ENCODE measurements at places on chromosomes 1 and 21.

- DNase-seq, result no peak
These were observed 436.1 kb upstream of the ADAMTS5 start for GRCh38 chr21:27403011-27403410.

- no peak for DNase-seq
These were observed 4.8 kb upstream of the PTTG1IP start for GRCh38 chr21:44878053-44878982.

GRCh38 chr1:43307458-43308158 lies 6.8 kb downstream of the TIE1 start:
- no peak for DNase-seq

GRCh38 chr1:5742032-5742431 lies 250.2 kb downstream of the NPHP4 start:
- no peak for DNase-seq

GRCh38 chr1:26531651-26532131 lies 2.1 kb downstream of the RPS6KA1 start:
- peak; percentile 35 for DNase-seq

GRCh38 chr21:45877171-45877438 lies 104.5 kb upstream of the COL6A1 start:
- no peak for DNase-seq

GRCh38 chr1:73537400-73537799 lies 660.6 kb downstream of the LRRIQ3 start:
- DNase-seq, result no peak

DNA sequence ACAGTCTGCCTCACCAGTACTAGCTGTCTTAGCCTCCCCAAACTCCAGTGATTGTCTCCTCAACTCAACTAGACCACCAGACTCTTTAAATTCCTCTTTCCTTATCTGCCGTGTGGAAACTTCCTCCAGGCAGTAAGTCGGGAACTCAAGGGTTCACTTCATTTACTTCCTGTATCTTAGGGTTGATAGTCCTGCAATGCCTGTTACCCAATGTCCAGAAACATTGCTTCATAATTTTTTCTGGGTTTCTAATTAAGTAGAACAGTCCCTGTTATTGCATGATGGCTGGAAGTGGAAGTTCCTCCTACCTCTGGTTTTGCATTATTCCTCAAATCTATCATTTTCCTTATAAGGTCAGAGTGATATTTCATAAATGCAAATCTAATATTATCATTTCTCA lies 60.8 kb upstream of the RNF11 start:
- no peak for DNase-seq

DNA sequence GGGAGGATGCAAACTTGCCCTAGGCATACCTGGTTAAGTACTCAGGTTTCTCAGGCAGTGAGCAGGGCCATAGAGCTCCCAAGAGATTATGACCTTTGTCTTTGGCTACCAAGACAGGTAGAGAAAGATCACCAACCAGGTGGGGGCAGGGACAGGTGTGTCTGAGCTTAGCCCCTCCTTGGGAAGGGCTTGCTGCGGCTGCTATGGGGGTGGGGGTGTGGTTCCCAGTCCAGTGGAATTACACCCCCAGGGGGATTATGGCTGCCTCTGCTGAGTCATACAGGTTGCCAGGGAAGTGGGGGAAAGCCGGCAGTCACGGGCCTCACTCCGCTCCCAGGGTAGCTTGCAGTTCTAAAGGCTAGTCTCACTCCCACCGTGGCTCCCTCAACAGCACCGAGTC lies 65.2 kb upstream of the FAM163A start:
- DNase-seq, result no peak

- peak; percentile 71 for DNase-seq
These were observed at the start of gene ERO1B for GRCh38 chr1:236281654-236282424. ERO1B (minus strand) TSS chr1:236281958; CDS start chr1:236281783, 175 bp downstream.

- DNase-seq, result no peak
These were observed 200.6 kb downstream of the TRABD2B start for GRCh38 chr1:47796626-47797025.

- no peak for DNase-seq
These were observed 492.1 kb downstream of the LMO4 start for GRCh38 chr1:87820668-87821334.
